SJCRH30 (cell line): ENCODE measurements at places on chromosomes 12 and 14. TPM values are rescaled to one million over a fixed set of nuclear protein-coding genes. Genes with fewer than 3 reads are reported as not detected.

DNA sequence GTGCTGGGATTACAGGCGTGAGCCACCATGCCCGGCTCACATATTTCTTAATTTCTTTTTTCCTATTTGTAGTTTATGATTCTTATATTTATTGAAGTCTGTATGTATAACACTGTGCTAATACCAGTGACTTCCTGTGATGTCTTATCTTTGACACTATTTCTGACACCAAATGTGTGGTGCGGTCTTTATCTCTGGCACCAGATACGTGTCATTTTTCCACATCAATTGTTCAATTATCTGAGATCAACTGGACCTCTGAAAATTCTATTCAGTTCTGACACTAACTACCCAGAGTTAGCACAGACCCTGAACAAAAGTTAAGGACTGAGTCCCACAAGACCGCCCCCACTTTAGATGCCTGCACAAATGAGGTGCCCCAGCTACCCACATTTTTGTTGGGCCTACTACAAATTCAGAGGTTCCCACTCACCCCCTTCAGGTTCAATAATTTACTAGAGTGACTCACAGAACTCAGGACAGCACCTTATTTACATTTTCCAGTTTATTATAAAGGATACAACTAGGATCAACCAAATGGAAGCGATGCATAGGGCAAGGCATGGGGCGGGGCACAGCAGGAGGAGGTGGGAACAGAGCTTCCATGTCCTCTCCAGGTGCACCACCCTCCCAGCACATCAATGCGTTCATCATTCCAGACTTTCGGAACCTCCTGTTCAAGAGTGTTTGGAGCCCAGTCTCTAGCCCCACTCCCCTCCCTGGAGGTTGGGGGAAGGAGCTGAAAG lies 11.6 kb upstream of the SRSF9 start:
- H3K27ac ChIP-seq, result no peak overlapping the region
- no peaks in the 10 kb centered on the region for H3K36me3 ChIP-seq
- DNase-seq, result no peak
- H3K27me3 ChIP-seq, result no peaks in the 10 kb centered on the region

Gene LRP1
- total RNA-seq, result 53.7 and 58.6 TPM in 2 replicates

DNA sequence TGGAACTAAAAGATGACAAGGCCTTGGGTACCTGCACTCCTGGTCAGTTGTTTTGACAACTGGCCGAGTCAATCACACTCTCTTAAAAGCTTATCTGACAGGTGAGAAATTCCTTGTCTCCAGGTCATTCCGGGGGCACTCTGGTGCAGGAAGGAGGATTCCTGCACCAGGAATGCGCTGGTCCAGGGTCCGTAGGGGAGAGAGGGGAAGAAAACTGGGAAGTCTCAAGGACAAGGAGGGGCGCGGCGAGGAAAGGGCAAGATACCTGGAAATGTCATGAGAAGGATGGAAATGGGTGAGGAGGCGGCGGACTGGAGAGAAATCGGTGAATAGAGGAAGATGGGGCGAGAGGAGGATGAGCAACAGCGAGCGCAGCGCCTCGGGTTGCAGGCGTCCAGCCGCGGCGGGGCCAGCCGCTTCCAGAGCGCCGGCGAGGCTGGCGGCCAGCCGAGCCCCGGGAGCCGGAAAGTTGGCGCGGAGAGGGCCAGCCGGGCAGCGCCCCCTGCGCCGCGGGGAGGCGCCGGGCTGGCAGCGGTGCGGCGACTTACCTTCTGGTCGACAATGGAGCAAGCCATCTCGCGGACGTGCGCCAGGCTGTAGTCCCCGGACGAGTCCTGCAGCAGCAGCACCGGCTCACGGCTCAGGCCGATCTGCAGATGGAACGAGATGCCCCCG lies 809 bp downstream of the PRKD1 start:
- no peak overlapping the region; the same call in 1 of the 2 replicates for H3K27ac ChIP-seq
- peak; percentile 59 for DNase-seq
- no peaks in the 10 kb centered on the region for H3K27me3 ChIP-seq
- H3K4me1 ChIP-seq, result peaks cover 7% of the 10 kb centered on the region
- peak overlapping the region; percentile 73 for H3K4me3 ChIP-seq

Gene P2RX7
- 1.3 and 2.5 TPM in 2 replicates for total RNA-seq

Gene METTL1
- total RNA-seq, result 316 and 341 TPM in 2 replicates

DNA sequence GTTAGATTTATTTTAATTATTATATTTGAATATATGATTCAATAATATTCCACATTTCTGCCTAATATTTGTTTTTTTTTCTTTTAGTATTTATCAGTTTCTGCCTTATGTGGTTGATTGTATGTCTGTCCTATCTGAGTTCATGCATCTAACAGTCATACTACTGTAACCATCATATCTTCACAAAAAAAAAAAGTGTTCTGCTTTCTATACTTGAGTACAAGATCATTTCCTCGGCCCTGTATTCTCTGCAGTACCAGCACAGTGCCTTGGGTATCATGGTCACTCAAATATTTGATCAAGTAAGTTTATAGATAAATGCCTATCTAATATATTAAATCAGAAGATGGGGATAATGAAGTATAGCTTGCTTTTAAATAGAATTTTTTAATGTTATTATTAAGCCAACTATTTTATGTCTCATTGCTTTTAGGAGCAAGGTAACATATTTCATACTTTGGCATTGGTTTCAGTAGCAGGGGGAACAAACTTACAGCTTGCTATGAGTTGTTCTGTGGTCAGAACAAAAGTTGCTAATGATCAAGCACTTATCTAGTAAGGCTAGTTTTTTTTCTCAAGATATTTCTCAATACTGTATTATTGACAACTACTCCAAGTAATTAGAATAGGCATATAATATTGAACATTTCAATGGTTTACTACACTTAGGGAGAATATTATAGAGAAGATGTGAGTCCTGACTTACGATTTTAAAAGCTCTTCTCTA lies 290.5 kb upstream of the FBXO33 start:
- H3K27ac ChIP-seq, result no peak overlapping the region
- H3K4me1 ChIP-seq, result no peaks in the 10 kb centered on the region
- no peak overlapping the region for H3K4me3 ChIP-seq
- no peaks in the 10 kb centered on the region for H3K27me3 ChIP-seq

- H3K4me1 ChIP-seq, result peaks cover 4% of the 10 kb centered on the region
- peak overlapping the region; percentile 56 for H3K4me3 ChIP-seq
- no peaks in the 10 kb centered on the region for H3K27me3 ChIP-seq
- DNase-seq, result no peak
- no peak overlapping the region for H3K27ac ChIP-seq
- no peaks in the 10 kb centered on the region for H3K36me3 ChIP-seq
Measured at GRCh38 chr14:100191584-100192249, 32.3 kb upstream of the DEGS2 start.

- peak overlapping the region; percentile 81 for H3K4me3 ChIP-seq
- peak; percentile 94 for DNase-seq
- peak overlapping the region; percentile 95 for H3K27ac ChIP-seq
- H3K27me3 ChIP-seq, result no peaks in the 10 kb centered on the region
- H3K4me1 ChIP-seq, result peaks cover 36% of the 10 kb centered on the region
Measured at GRCh38 chr12:47820631-47821345, 1.1 kb upstream of the HDAC7 start.

- H3K4me1 ChIP-seq, result peaks cover 10% of the 10 kb centered on the region
- DNase-seq, result no peak
- no peaks in the 10 kb centered on the region for H3K27me3 ChIP-seq
- no peak overlapping the region for H3K4me3 ChIP-seq
- H3K27ac ChIP-seq, result no peak overlapping the region
Measured at GRCh38 chr12:3083241-3083920, 6.2 kb downstream of the TSPAN9 start.

- no peaks in the 10 kb centered on the region for H3K36me3 ChIP-seq
- H3K27ac ChIP-seq, result no peak overlapping the region
- DNase-seq, result peak; percentile 14
- H3K4me1 ChIP-seq, result no peaks in the 10 kb centered on the region
Measured at GRCh38 chr14:63134801-63135200, 69.4 kb upstream of the RHOJ start.

- no peak overlapping the region for H3K27ac ChIP-seq
- no peak for DNase-seq
- no peak overlapping the region for H3K4me3 ChIP-seq
- no peaks in the 10 kb centered on the region for H3K36me3 ChIP-seq
- H3K27me3 ChIP-seq, result peaks cover 7% of the 10 kb centered on the region; the same call in 1 of the 2 replicates
Measured at GRCh38 chr12:52441320-52441911, 7.2 kb upstream of the KRT75 start.

DNA sequence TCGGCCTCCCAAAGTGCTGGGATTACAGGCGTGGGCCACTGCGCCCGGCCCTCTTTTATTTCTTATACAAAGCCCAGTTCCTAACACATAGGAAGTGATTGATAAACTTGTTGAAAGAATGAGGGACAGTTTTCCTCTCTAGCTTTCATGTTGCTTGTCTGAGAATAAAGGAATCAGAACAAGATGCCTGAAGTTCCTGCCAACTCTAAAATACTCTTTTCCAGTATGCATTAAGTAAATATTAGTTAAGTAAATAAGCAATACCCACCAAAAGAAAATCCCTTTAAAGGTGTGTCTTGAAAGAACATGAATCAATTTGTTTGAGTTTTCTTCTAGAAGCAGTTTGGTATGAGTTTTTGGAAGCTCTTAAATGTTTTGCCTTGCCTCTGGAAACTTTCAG lies 24.4 kb upstream of the CD27 start:
- DNase-seq, result no peak
- H3K4me1 ChIP-seq, result no peaks in the 10 kb centered on the region
- no peak overlapping the region for H3K4me3 ChIP-seq
- no peaks in the 10 kb centered on the region for H3K27me3 ChIP-seq

GRCh38 chr14:104818714-104819161 lies 17.8 kb downstream of the ZBTB42 start:
- no peak overlapping the region for H3K27ac ChIP-seq
- no peaks in the 10 kb centered on the region for H3K27me3 ChIP-seq
- H3K4me3 ChIP-seq, result no peak overlapping the region
- H3K36me3 ChIP-seq, result no peaks in the 10 kb centered on the region

DNA sequence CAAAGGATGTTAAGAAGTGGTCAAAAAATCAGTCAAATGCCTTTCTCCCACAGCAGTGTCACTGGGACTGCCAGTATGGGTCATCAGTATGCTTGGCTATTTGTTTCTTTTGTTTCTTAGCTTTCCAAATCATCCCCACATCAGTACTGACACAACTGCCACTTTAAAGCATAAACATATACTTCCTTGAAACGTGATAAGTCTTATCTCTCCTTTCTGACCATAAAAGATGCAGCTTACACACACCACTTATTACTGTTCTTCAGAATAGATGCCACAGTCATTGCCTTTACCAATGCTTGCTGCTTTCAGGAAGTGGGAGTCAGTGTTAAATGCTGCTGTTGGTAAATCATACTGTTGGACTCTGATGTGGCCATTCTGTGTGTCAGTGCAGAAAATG lies 18.6 kb upstream of the GARIN2 start:
- H3K27me3 ChIP-seq, result no peaks in the 10 kb centered on the region
- DNase-seq, result no peak
- no peaks in the 10 kb centered on the region for H3K4me1 ChIP-seq
- H3K4me3 ChIP-seq, result no peak overlapping the region
- no peak overlapping the region for H3K27ac ChIP-seq
- 0 out of 2 replicates have a peak, but pooled peaks cover 3% of the 10 kb centered on the region for H3K36me3 ChIP-seq

GRCh38 chr12:12482959-12483358 lies 79.7 kb downstream of the DUSP16 start:
- no peaks in the 10 kb centered on the region for H3K27me3 ChIP-seq
- H3K27ac ChIP-seq, result no peak overlapping the region
- H3K36me3 ChIP-seq, result no peaks in the 10 kb centered on the region; the same call in 1 of the 2 replicates
- no peak overlapping the region for H3K4me3 ChIP-seq

Gene STON2
- total RNA-seq, result 26.2 and 27.4 TPM in 2 replicates

GRCh38 chr12:62931477-62931876 lies 3.5 kb downstream of the PPM1H start:
- DNase-seq, result no peak
- no peaks in the 10 kb centered on the region for H3K36me3 ChIP-seq
